ENCODE measurements at places on chromosomes 5 and 9.

- peak; percentile 45 for DNase-seq
Measured at GRCh38 chr9:32968101-32969011, 33.1 kb downstream of the APTX start.

DNA sequence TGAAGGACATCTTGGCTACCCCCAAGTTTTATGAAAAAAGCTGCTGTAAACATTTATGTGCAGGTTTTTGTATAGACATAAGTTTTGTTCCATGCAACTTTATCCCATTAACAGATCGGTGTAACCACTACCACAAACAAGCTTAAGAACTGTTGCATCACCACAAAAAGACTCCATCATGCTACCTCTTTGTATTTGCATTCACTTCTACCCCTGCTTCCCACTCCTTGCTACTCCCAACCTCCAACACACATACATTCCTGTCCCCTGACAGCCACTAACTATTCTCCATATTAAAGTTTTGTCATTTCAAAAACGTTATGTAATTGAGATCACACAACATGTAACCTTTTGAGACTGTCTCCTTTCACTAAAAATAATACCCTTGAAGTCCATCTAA, 57.8 kb upstream of the LHFPL2 start:
- no peak for DNase-seq

GRCh38 chr9:99259231-99259918, 37.3 kb downstream of the SEC61B start:
- peak; percentile 61 for DNase-seq

GRCh38 chr9:109423877-109424276, 74.2 kb downstream of the PTPN3 start:
- no peak for DNase-seq

- no peak for DNase-seq
Measured at GRCh38 chr5:19928562-19929421, 59.2 kb downstream of the CDH18 start.

DNA sequence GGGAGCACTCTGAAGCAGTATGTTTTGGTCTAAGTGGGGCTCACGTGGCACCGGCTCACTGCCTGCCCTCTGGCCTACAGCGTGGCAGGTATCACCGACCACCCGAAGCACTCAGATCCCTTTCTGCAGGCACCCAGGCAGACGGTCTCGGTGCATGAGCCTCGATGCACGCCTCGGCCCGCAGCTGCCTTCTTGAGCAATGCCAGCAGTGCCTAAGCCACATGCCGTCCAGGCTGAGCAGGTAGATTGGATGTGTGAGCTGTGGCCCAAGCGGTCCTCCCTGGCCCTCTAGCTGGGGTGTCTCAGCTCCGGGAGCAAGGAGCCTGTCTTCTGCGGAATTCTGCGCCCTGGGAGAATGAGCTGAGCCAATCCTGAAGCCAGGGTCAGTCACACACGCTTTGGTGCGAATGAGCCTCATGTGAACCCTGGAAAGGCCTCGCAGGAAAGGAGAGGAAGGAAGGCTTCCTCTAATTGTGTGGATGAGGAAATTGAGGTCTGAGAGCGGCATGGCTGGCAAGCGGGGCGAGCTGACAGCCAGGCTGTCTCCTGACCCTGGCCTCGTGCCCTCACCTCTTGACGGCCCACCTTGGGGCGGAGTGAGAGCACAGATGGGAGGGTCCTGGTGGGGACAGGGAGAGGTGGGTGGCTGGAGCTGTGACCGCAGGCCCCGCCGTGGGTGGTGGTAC, 14.4 kb downstream of the RXRA start:
- DNase-seq, result no peak

GRCh38 chr5:90279091-90279490, 130.5 kb downstream of the CETN3 start:
- no peak for DNase-seq

GRCh38 chr9:35322075-35322885, 160.5 kb downstream of the UNC13B start:
- DNase-seq, result no peak

- DNase-seq, result no peak
Measured at GRCh38 chr5:122871661-122872060, 26.2 kb downstream of the SNX24 start.

DNA sequence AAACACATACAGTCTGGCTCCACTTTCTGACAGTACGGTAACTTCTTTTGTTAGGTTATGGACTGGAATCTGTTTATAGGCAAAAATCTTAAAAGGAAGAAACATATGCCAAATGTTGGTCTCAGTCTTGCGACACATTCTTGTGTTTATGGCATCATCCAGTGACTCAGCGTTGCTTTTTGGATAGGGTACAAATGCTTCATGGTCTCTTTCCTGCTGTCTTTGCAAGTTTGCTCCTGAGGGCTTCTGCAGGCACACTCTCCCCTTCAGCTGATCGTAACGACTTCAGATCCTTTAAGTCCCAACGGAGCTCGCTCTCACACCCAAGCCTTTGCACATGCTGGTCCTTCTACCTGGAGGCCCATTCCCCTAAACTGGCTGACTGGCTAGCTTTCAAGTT, 23.6 kb upstream of the TNFSF8 start:
- no peak for DNase-seq

GRCh38 chr9:131319486-131319885, 30.0 kb downstream of the PLPP7 start:
- no peak for DNase-seq

DNA sequence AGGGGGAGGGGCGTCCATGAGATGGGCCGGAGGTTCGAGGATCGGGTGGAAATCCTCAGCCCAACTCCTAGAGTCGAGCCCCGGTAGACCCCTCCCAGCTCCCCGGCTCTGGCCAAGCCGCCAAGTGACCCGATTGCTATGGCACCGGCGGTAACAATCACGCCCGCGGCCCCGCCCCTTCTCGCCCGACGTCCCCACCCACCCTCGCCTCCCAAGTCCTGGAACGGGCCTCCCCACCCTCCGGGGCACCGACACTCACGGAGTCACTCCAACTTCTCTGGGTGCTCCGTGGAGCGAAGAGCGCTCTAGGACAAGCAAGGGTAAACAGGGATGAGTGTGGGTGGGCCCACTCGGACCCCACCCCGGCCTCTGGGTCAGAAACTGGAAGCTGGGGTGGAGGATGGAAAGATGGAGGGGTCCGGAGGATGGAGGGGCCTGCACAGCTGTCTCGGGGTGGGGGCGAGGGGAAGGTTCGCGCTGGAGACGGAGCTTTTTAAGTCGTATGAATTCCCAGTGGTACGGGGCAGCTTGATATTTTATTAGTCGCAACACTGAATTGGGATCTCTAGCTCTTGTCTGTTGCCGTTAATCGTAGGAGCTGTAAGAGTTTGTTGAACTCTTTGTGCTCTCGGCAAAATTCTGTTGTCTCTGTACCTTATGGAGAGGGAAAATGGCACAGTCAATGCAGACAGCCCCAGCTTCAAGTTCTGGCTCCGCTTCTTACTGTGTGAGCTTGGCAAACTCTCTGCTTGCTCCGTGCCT, at the start of gene SPACA9:
Gene SPACA9, plus strand, starts transcription at position 204 of the 762 bp plus-strand sequence. CDS start 5,050 bp downstream, outside the sequence.
- no peak for DNase-seq

- no peak for DNase-seq
Measured at GRCh38 chr9:137665226-137665625, 46.4 kb downstream of the EHMT1 start.

GRCh38 chr5:115396081-115396480, 99.6 kb upstream of the CCDC112 start:
- DNase-seq, result no peak

GRCh38 chr5:108953940-108954339, 206.2 kb downstream of the FER start:
- no peak for DNase-seq

- no peak for DNase-seq
Measured at GRCh38 chr5:148759101-148759500, 67.3 kb upstream of the ADRB2 start.

DNA sequence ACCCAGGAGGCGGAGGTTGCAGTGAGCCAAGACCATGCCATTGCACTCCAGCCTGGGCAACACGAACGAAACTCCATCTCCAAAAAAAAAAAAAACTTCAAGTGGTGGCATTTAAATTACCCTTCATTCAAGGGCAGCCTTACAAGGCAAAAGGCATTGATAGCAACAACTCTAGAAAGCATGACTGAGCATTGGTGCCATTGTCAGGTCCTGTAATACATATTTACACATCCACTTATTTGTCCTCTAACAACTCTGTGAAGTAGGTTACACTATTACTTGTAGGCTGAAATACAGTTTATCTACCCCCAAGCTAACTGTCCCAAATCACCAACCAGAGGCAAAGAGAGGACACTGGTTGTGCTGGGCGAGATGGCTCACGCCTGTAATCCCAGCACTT, 52.7 kb upstream of the LARP1 start:
- DNase-seq, result no peak

DNA sequence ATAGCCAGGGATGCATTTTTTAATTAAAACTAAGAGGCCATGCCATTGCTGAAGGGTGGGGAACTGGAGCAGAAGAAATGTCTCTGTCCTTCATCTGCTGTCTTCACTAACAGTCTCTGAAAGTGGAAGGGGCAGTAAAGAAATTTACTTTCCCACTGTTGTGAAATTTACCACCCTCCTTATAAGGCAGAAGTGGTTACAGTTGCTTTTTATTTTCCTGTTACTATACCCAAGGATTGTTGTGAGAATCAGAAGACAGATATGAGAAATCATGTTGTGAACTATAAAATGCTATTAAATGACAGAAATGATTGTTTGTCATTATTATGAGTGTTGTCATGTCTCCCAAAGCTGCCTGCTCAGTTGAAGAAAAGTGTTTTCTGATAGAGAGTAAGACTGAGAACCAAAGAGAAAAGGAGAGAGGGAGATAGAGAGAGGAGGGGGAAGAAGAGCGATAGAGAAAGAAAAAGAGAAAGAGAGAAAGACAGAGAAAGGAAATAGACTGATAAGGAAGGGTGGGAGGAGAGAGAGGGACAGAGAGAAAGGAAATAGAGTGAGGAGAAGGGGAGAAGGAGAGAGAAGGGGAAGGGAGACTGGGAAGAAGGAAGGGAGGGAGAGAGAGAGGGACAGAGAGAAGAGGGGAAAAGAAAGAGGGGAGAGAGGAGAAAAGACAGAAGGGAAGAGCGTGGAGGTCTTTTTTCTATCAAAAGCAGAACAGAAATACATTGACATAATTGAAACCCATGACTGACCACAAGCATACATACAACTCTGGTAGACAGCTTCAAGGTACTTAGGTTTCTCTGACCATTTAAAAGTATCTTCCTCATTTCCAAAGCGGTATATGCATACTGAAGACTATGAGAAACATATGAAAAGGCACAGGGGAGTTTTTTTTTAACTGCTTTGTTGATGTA, 22.5 kb downstream of the SEC61B start:
- DNase-seq, result no peak

DNA sequence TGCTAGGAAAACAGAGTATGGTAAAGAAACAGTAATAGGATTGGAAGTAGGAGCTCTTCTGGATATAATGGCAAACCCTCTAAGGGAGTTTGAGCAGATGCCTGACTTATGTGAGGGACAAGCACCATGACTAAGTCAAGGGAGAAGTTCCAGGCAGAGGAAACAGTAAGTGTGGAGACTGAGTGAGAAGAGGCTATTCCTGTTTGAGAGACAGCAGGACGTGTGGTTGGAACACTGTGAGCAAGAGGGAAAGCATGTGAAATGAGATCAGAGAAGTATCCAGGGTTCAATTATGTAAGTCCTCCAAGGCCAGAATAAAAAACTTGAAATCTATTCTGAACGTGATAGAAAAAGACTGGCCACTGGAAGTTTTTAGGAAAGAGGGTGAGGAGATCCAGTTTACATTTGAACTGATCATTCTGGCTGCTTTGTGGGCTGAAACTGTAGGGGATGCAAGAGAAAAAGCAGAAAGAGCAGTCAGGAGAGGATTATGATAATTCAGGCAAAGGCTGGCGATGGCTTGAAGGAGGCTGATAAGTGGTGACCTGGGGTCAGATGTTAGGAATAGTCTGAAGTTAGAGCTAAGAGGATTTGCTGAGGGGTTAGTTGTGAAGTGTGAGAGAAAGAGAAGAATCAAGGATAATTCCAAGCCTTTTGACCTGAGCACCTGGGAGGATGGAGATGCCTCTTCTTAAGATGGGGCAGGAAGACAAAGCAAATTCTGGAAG, 19.2 kb downstream of the DMAC1 start:
- DNase-seq, result no peak

DNA sequence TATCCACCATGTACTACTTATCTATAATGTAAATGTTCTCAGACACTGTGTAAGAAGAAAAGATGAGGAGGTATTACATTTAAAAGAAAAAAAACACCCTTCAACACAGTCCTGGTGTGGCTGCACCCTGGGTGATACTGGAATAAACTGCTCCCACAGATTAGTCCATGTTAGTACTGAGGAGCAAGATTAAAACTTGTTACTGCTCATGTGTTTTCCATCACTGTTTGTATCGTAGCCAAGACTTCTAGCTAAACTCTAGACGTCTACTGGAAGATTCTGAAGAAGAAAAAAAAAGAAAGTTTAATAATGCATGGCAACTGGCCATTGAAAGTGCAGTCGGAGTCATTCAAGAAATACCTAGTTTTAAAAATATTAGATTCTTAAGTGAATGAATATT, at the start of gene ASPN:
Gene ASPN, minus strand, starts transcription at position 178 of the 400 bp plus-strand sequence.
- no peak for DNase-seq

DNA sequence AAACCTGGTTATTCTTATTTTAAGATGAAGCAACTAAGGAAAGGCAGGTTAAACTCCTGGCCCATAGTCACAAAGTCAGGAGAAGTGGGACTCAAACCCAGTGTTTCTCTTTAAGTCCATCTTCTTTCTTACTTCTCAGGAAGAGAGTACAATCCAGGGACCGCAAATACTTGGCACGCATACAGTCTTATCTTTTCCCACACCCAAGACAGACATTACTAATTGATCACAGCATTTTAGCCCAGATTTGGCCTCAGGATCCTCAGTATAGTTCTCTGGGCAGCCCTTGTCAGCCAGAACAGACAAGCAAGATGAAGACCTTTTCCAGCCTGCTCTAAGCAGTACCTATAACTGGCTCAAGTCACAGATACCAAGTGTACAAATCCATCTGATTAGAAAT, 125.5 kb upstream of the RAI14 start:
- no peak for DNase-seq

- DNase-seq, result no peak
Measured at GRCh38 chr5:150948539-150948938, 43.8 kb upstream of the ZNF300 start.

DNA sequence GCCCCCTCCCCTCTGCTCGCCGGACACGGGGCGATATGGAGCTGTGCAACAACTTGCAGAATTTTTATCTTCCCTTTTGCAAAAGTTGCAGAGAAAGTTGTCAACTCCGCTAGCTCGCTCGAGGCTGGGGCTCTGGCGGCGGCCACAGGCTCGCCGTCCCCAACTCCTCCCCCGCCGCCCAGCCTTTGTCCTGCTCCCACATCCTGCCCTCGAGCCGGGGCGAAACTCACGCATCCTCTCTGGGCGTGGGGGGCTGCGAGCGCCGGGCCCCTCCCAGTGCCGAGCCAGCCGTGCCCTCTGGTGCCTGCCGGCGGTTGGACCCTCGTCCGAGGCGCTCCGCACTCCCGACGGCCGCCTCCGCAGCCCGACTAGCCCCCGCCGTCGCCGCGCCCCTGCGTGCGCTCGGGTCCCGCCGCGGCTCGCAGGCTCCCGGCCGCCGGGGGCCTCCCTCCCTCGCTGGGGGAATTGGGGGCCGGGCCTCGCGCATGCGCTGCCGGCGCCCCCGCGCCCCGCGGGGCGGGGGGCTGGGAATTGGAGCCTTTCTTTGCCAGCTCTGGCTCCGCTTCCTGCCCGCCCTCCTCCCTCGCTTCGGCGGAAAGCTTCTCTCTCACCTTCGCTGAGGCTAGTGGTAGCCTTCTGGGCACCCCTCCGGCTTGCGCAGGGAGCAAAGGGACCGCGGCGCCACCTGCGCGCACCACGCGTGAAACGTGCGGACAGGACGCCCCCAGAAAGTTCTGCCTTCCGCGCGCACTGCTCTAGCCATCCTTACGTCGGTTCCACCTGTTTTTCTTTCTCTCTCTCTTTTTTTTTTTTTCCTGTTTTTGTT, at the start of gene CCNJL:
Gene CCNJL, minus strand, starts transcription at position 431 of the 826 bp plus-strand sequence. CDS start 641 bp downstream, outside the sequence.
- peak; percentile 48 for DNase-seq

- peak; percentile 14 for DNase-seq
Measured at GRCh38 chr9:133160742-133161546, 2.8 kb downstream of the GBGT1 start.
